Neuronal stem cell (in vitro differentiated cells): ENCODE measurements at places on chromosomes 13 and 19.

GRCh38 chr13:43401361-43401760, 378.0 kb downstream of the DNAJC15 start:
- DNase-seq = no peak

- no peak for DNase-seq
Measured at GRCh38 chr13:57123681-57124080, 17.0 kb upstream of the PRR20A start.

GRCh38 chr19:49669516-49669915, 3.8 kb downstream of the BCL2L12 start:
- no peak for DNase-seq

DNA sequence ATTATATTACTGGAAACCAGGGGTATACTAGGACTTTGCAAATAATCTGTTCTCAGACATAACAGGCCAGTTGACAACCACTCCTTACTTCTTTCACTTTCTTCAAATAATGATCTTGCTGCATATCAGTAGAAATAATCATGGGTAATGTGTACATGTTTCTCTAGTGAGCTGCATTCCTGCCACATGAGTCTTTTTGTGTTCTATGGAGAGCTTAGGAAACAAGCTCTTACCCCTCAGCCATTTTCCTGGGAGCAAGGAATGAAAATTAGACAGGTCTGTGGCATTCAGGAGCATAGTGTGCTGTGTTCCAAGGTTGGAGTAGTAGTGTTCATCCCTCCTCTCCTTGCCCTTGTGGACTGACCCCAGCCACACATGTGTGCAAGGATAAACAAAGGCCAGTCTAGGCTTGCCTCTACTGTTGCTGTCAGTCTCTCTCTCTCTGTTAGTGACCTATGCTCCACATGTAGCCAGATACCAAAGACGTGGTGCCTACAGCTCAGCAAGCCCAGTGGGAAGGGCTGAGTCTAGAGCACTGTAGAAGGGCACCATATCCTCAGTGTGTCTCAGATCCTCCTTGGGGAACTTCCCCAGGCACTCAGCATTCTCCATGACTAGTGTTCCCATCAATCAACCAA, 11.5 kb upstream of the OXGR1 start:
- no peak for DNase-seq

GRCh38 chr13:77031656-77032243, 4.8 kb upstream of the FBXL3 start:
- DNase-seq = no peak

DNA sequence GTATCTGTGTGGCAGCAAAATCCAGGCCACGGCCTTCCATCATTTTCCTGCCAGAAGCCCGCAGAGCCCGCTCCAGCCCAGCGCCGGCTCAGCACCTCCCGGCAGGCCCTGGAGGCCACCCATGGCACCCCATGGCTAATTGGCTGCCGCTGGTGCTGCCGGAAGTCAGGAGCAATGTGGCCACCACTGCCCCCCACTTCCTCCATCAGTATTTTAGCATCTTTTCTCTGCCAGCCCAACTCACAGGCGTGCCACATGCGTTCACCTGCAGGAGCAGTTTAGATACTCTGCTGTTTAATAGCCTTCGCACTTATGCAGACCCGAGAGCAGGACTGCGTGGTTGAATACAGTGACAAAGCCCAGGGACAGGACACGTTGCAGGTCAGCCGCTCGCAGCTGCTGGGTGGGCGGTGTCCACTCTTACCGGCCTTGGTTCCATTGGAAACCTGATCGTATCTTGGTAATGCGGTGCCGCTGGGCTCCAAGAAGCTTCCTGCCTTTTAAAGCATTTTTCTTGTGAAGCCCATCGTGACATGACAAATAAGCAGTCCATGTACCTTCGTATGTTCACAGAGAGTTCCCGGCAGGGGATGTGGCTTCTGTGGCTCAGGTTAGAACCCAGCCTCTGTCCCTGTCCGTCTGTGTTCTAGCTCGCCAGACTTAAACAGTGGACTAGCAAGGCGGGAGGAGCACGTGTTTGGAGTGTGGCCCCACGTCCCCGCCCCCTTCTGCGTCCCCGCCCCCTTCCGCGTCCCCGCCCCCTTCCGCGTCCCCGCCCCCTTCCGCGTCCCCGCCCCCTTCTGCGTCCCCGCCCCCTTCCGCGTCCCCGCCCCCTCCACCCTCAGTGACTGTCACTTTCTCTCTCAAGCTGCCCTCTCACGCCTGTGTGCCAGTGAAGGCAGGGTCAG, 162.0 kb upstream of the SOX1 start:
- no peak for DNase-seq

DNA sequence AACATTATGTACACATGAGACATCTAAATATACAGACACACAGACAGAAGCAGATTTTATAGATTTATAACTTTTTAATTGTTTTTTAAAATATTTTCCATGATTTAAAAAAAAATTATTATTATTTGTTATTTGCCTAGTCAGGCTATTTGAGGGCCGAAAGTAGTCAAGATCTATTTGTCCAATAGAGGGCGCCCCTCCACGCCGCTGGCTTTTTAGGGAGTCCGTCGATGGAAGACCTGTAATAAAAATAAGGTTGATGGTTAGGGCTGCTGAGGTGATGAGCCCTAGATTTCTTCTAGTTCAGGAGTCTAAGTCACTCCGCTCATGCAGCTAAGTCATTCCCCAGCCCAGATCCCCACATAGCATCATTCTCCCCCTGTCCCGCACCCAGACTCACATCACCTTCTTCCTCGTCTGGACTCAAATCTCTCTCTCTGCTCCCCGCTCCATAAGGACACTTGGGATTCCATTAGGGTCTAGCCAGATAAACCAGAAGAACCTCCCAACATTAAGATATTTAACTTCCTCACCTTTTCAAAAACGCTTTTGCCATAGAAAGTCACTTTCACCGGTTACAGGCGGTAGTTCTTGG, 33.9 kb upstream of the CEACAM21 start:
- DNase-seq = peak; percentile 63

DNA sequence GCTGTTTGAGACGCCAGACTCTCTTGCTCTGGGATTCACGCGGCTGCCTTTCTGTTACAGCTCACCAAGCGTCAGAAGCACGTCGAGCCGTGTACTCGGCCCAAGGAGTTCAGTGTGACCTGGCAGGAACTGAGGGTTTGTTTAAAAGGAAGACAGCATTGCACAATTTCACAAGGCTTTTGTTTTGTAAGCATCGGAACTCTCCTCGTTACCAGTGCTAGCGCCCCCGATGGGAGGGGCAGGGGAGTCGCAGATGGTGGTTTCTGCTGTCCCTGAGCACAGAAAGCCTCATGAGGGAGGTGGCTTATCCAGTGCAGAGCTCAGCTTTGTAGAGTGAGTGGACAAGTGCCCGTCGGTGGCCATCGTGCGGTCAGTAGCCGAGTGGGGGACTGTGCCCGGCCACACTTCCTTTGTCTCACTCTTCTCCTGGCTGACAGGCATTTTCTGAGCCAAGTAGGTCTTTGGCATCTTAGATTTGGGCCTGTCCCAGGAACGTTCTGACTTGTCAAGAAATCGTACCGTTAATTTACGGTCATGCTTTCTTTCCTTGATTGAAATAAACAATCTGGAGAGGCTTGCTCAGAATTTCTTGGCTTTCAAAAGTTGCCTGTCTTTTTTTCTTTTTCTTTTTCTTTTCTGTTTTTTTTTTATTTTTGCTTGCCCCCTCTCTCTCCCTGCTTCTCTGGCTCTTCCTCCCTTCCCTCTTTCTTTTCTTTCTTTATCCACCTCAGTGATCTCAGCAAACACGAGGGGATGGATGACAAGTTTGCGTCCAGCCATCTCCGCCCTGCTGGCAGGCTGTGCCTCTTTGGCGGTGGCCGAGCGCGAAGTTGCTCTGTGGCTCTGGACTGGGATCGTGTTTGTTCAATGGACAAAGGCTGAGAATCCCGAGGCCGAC, 7.7 kb downstream of the KDM4B start:
- no peak for DNase-seq

GRCh38 chr13:109647053-109647452, 139.3 kb downstream of the IRS2 start:
- DNase-seq = no peak

DNA sequence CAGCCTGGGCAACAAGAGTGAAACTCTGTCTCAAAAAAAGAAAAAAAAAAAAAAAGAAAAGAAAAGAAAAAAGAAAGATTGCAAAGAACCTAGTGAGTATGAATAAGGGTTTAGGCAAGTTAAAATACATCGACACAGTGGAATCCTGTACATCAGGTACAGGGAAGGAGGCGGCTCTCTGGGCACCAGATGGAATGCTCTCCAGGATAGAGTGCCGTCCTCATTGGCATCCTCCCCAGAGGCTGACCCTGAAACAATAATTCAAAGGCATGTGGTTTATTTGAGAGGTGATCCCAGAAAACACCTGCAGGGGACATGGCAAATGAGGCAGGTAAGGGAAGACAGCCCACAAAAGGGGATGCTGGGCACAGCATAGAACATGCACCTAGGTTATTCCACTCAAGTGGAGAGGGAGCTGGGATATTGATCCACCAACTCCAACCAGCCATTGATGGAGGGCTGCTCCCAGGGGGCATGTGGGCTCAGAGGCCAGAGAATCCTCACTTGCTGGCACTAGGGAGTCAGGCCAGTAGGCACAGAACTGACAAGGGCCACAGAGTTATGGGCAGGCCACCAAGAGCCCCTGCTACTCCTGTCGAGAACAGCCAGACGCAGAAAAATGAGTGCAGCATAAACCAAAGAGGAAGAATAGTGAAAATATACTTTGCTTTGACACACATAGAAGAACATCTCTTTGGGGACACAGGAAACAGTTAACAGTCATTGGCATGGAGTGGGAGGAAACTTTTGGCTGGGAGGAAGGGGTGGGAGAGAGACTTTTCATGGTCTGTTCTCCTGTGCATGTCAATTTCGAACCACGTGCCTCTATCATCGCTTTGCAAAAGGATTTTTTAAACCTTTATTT, 4.2 kb downstream of the TSPAN16 start:
- DNase-seq = no peak
